Epithelial cell of esophagus (primary cell): ENCODE measurements at places on chromosomes 7 and 10.

DNA sequence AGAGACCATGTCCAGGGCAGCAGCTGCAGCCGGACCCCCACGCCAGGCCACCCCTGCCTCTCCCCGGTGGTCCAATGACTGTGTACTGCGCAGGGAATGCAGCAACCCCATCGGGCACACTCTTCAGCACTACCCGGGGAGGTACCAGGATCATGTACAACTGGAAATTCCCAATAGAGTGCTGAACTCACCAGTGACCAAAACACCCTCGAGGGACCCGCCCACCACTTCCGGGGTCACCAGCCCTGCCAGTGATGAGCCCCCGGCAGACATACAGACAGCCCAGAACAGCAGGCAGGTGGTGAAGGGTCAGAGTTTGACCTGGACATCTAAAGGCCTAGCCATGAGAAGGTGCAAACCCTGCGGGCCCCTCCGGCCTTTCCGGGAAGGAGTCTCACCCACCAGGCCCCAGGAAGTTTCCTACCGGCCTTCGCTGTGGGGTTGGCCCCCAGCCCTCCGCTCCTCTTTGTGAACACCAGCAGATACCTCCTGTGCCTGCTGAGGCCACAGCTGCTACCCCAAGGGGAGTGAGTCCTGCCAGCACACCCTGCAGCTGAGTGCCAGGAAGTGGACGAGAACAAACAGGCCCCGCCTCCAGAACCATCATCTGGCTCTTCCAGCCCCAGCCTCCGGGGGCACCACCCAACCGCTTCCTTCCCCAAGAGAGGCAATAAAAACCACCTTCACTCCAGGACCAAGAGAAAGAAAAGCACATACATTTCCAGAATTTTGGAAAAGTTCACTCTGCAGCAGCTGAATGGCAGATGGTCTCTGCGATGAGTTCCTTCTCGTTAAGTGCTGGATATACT lies 5.0 kb upstream of the ANKRD61 start:
- peak; percentile 46 for DNase-seq

DNA sequence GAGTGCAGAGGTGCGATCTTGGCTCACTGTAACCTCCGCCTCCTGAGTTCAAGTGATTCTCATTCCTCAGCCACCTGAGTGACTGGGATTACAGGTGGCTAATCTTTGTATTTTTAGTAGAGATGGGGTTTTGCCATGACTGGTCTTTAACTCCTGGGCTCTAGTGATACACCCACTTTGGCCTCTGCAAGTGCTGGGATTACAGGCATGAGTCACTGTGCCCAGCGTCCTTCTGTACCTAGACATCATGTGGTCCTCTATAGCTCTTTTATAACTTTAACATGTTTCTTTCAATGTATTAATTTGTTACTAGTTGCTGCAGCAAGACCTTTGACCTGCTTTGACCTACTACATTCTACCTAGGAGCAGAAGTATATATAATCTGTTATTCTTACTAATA lies 38.7 kb upstream of the BICC1 start:
- DNase-seq, result peak; percentile 57

DNA sequence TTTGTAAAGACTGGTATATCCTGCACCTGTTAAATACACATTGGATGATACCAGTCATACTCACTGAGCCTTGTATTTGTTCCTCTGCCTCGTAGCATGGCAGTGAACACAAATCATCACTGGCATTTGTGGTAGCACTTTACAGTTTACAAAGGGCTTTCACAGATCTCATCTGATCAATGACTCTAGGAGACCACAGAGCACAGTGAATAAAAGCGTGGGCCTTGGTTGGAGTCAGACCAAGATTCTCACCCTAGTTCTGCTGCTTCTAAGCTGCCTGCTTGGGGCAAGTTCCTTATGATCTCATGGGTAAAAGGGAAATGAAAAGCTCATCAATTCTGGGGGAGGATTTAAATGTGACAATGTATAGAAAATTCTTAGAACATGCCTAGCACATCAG lies 129.9 kb upstream of the AGK start:
- DNase-seq, result no peak

DNA sequence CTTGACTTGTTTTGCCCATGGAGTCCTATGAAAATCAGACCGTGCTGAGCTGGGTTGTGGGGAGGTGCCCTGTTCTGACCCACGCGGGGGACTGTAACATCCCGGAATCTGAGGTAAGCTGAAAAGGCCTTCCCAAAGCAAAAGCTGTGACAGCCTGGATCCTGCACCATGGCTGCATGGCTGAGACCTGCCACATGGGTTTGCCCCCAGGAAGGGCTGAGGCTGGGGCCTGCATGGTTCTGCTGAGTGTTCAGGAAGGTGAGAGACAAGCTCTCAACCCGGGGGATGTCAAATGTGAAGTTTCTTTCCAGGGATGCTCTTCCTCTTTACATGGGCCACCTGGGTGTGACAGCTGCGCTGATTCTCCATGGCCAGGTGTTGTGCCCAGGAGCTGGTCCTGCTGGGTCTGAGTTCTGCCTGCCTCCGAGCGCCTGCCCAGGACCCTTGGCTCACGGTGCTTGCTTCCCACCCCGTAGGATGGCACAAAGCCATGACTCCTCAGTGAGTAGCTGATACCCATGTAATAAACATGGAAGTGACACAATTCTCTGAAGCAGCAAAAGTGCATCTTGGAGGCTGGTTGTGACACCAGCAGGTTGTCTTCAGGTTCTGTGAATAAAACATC lies 58.3 kb downstream of the VIPR2 start:
- no peak for DNase-seq

GRCh38 chr10:88820748-88821401 lies 18.3 kb downstream of the LIPM start:
- peak; percentile 87 for DNase-seq

- no peak for DNase-seq
Measured at GRCh38 chr7:47416492-47417480, 165.1 kb downstream of the TNS3 start.

- DNase-seq, result no peak
Measured at GRCh38 chr7:131553931-131554330, 2.5 kb downstream of the PODXL start.

DNA sequence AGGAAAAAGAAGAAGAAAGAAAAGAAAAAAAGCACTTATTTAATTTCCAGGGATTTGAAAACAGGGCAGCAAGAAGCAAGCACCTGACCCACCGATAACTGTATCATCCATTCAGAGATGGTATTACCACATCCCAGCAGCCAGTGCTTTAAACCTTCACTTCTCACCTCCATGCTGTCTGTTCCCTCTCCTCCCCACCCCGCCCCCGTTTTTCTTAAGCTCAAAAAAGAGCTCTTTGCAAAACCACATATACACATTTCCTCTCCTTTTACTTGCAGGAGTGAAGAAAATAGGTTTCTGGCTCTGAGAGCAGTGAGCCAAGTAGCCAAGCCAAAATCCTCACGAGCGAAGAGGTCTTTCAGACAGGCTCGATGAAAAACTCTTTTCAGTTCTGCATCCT lies 2.2 kb downstream of the STOX1 start:
- no peak for DNase-seq

DNA sequence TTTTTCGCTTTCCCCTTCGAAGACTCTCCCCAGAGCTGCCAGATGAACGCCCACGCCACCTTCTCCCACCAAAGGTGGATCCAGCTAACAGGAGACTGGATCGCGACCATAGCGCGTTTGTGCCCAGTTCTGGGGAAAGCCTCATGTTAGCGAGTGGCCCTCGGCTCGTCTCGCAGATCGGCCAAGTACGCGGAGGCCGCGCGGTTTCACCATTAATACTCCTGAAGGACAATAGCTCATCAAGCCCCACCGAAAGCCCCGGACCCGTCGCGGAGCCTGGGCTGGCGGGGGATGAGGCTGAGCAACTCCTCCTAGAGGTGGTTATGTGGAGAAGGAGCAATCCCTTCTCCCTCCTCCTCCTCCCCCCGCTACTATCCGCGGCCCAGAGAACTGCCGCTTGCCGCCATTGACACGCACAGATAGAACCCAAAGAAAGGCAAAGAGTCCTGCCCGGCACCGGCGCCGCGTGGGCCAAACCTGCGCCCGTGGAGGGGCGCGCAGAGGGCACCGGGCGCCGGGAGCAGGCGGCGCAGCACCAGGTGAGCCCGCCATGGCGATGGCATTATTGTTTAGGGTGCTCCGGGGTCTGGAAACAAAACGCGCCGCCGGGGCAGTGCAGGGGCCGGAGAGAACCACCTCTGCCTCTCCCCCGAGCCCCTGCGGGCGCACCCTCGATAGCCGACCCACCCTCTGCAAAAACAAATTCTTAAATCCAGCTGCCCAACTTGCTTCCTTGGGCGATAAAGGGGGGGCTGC lies at the start of gene MACROH2A2:
Gene MACROH2A2 (plus strand): TSS at position 385 of the 756 bp plus-strand sequence. CDS start 22,813 bp downstream, outside the sequence.
- DNase-seq, result peak; percentile 73
